ENCODE measurements at places on chromosomes 6 and 20. TPM values are rescaled to one million over a fixed set of nuclear protein-coding genes. Genes with fewer than 3 reads are reported as not detected.

DNA sequence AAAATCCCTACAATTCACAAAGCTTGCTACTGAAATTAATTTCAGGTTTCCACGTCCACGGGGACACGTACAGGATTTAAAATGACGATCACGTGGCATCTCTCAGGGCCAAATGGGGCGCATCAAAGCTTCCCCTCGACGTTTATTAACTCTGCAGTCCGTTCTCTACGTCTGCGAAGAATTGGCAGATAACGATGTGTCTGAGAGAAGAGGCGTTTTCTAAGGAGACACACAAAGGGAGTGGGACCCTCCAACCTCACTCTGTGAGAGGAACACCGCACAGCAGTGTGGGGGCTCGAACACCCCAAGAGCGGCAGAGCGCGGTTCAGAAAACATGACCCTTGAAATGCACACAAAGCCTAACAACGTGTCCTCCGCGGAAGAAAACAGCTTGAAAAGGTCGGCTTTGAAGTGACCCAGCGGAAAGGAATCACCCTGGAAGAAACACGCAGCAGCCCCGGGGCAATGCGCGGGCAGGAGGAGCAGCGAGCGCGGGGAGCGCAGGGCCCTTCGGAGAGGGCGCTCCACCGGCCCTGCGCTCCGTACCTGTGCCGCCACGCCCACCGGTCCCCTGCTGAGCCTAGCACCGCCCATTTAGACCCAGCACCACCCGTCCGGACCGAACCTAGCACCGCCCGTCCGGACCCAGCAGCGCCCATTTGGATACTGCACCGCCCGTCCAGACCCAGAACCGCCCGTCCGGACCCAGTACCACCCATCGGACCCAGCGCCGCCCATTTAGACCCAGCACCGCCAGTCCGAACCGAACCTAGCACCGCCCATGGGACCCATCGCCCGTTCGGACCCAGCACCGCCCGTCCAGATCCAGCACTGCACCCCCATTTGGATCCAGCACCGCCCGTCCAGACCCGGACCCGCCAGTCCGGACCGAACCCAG is 1.1 kb upstream of the AFDN start:
- peak; percentile 16 for DNase-seq

GRCh38 chr6:74715355-74716085 is 490.3 kb downstream of the COL12A1 start:
- DNase-seq, result no peak

DNA sequence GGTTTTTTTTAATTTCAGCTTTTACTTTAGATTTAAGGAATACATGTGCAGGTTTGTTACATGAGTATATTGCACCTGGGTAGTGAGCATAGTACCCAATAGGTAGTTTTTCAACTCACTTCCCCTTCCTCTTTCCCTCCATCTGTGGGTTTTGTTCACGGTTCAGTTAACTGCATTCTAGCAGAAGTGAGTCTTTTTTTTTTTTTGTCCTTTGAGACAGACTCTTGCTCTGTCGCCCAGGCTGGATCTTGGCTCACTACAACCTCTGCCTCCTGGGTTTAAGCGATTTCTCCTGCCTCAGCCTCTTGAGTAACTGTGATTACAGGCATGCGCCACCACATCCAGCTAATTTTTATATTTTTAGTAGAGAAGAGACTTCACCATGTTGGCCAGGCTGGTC is 8.7 kb downstream of the UBR2 start:
- no peak for DNase-seq

Gene ECT2L
- total RNA-seq, result not detected

DNA sequence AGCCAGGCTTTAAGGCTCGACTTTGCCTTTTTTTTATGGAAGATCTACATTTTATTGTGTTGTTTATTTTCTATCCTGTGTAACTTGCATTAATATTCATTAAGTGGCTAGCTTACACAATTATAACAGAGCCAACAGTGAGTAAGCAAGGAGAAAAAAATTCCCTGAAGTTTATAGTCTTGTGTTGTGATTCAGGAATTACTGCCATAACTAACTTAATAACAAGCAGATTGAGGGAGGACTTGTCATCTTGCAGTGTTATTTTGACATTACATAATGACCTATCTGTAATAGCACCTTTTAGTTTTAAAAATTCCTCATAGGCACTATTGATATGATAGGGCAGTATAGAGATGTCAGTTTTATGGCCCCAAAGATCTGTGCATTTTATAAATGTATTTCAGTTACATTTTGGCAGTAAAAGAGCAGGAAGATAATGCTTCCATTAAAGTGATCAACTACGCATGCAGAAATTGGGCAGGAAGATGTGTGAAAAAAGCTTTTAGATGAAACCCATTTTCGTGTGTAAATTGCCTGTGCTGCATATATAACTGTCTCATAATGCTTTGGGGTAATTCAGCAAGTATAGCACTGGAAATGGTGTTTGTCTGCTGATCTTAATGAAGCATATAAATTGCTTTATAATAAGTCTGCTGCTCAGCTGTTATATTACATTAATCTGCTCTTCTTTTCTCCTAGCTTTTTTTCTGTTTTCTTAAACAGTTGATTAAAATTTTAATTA is 123.0 kb downstream of the SMAP1 start:
- no peak for DNase-seq

Gene MYL9
- total RNA-seq, result 3.4 TPM

Gene SLCO4A1
- 1.9 TPM for total RNA-seq

DNA sequence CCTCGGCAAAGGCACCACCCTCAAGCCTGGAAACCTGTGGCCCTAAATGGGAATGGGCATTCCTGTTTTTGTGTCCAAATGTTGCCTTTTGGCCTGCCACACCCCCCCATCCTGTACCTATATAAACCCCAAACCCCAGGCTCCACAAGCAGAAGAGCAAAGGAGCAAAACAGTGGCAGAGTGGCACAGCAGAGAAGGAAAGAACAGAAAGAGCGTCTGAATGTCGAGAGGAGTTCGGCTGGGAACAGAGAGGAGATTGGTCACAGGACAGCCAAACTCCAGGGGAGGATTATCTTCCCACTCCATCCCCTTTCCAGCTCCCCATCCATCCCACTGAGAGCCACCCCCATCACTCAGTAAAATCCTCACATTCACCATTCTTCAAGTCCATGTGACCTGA is 58.0 kb upstream of the PREP start:
- DNase-seq, result no peak

Gene RCAN2
- total RNA-seq, result not detected
